Lung microvascular endothelial cell (primary cell): ENCODE measurements at places on chromosomes 2 and 18. TPM values are rescaled to one million over a fixed set of nuclear protein-coding genes. Genes with fewer than 3 reads are reported as not detected.

TMEM200C gene
- total RNA-seq, result not detected in 2 replicates

LRRC30 gene
- not detected in 2 replicates for total RNA-seq

DSEL gene
- 5.7 and 7.3 TPM in 2 replicates for total RNA-seq

EMILIN1 gene
- 23.3 and 42.3 TPM in 2 replicates for total RNA-seq

KCNF1 gene
- total RNA-seq, result 3.5 and 4.0 TPM in 2 replicates

SAG gene
- total RNA-seq, result not detected in 2 replicates

SERPINB12 gene
- total RNA-seq, result not detected in 2 replicates

FIGN gene
- under 0.01 TPM in 2 replicates for total RNA-seq

CD226 gene
- 0.40 and 1.3 TPM in 2 replicates for total RNA-seq

CLEC4F gene
- under 0.01 TPM in 2 replicates for total RNA-seq

SLC39A10 gene
- 20.7 and 27.2 TPM in 2 replicates for total RNA-seq

GCG gene
- total RNA-seq, result not detected in 2 replicates

SFTPB gene
- not detected in 2 replicates for total RNA-seq

SF3B6 gene
- total RNA-seq, result 111 and 121 TPM in 2 replicates

CHRNA1 gene
- total RNA-seq, result 0.40 and 1.1 TPM in 2 replicates

ZNF804A gene
- under 0.01 TPM in 1 of 2 replicates, not detected in the other for total RNA-seq

FARP2 gene
- total RNA-seq, result 22.7 and 35.7 TPM in 2 replicates

MRPL30 gene
- total RNA-seq, result 24.6 and 27.7 TPM in 2 replicates

HOXD8 gene
- 15.5 and 27.4 TPM in 2 replicates for total RNA-seq
